ENCODE measurements at places on chromosomes 6 and 20.

DNA sequence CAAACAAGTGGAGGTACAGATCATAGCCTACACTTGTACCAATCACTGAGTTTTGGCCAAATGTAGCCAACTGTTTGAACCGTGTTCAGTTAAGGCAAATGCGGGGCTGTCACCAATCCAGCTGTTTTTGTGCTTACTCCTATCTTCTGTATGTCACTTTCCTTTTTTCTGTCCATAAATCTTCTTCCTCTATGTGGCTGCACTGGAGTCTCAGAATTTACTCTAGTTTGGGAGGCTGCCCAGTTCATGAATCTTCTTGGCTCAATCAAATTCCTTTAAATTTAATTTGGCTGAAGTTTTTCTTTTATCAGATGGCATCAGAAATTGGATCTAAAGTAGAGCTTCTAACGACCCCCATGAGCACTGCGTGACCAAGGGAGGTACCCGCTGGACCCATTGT lies 11.7 kb upstream of the STX7 start:
- no peak for DNase-seq

DNA sequence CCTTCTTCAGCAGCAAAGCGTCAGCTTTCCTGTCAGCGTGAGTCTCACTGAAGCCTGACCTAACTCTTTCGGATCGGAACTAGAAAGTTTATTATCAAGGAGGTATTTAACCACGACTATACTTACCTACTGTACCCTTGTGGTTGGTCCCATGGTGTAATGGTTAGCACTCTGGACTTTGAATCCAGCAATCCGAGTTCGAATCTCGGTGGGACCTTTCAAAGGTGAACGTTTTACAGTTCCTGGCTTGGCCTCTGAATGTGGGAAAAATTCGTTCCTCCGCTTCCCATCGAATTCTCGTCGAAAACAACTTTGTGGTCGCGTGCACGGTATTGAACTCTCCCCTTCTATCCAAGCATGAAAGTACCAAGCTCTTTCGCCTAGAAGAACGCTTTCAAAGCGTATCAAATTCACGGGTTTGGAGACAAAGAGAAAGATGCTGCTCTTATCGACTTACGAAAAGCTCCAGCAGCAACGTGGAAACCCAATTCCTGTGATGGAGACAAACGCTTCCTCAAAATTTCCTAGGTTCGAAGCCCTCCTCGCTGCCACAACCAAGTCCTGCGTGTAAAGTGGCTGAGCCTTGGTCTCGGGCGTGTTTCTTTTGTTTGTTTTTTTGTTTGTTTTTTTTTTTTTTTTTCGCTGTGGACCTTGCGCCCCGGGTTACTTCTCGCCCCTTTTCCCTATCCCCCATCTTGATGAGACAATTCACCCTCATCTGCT lies 63.7 kb downstream of the GPX5 start:
- DNase-seq: peak; percentile 75

DNA sequence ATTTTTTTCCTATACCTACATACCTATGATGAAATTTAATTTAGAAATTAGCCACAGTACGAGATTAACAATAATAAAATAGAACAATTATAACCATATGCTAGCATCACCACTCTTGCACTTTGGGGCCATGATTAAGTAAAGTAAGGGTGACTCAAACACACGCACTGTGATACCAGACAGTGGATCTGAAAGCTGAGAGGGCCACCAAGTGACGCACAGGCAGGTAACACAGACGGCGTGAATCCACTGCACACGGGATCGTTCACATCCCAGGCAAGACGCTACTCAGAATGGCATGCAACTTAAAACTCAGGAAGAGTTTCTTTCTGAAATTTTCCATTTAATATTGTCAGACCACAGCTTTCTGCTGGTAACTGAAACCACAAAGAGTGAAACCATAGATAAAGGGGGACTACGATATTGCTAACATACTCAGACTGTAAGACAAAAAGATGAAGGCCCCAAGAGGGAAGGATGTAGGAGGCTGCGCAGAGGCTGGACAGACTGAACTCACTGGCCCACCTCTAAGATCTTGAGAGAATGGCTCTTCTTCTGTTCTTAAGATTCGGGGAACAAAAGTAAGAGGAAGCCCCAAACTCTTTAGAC lies 17.9 kb downstream of the RRBP1 start:
- DNase-seq: peak; percentile 60

- peak; percentile 28 for DNase-seq
Observed at GRCh38 chr6:111427341-111428116, 55.5 kb downstream of the REV3L start.

DNA sequence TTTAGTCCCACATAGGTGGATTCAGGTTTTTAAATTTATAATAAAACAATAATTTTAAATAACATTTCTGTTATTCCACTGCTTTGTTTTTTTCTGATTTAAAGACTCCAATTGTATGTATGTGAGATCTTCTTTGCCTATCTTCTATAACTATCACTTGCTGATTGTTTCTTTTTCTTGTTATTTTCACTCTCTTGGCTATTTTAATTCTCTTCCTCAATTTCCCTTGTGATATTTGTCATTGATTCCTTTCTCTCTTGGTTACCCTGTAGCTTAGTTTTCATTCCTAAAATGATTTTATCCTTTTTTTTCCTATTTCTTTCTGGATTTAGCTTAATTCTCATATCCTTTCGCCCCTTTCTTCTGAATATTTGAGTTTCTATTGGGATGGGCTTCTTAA lies 227.3 kb upstream of the TENT5A start:
- no peak for DNase-seq

- DNase-seq: no peak
Observed at GRCh38 chr6:112946051-112946450, 598.9 kb downstream of the RFPL4B start.

- peak; percentile 90 for DNase-seq
Observed at GRCh38 chr6:28880894-28881780, 42.6 kb downstream of the TRIM27 start.
